ENCODE measurements at places on chromosomes 2 and 18.

DNA sequence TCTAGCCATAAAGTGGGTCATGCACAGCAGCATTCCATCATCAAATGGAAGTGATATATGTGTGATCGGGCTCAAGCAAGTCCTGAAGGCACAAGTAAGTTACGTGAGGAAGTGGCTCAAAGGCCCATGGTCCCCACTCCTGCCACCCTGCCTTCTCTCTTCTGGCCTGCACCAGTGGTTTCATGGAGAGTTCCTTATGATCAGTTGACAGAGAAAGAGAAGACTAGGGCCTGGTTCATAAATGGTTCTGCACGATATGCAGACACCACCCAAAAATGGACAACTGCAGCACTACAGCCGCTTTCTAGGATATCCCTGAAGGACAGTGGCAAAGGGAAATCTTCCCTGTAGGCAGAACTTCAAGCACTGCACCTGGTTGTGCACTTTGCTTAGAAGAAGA, 412.6 kb upstream of the SMIM21 start:
- DNase-seq, result no peak

DNA sequence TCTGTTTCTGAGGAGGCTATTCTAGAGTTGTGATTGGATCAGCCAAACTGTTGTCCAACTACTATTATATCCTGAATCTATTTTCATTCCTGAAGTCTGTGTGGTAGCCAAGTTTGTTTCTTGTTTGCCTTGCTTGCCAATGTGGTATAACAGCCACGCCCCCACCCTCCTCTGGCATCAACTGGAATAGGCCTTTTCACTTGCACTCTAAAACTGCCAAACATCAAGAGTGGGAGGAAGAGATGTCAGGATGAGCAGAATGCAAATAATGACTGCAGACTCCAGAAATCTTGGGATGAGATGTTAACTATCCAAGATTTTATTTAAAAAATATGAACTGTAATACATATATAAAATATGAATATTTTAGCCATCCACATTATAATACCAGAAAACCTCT, 246.1 kb downstream of the NRXN1 start:
- no peak for DNase-seq

- no peak for DNase-seq
These were observed 95.3 kb upstream of the GLS start for GRCh38 chr2:190785334-190785733.

GRCh38 chr2:217065695-217066405, 206.0 kb upstream of the TNP1 start:
- DNase-seq, result no peak

- peak; percentile 56 for DNase-seq
These were observed 70.5 kb upstream of the PPP1CB start for GRCh38 chr2:28681158-28681571.

- no peak for DNase-seq
These were observed 26.2 kb downstream of the TFPI start for GRCh38 chr2:187528042-187528441.

DNA sequence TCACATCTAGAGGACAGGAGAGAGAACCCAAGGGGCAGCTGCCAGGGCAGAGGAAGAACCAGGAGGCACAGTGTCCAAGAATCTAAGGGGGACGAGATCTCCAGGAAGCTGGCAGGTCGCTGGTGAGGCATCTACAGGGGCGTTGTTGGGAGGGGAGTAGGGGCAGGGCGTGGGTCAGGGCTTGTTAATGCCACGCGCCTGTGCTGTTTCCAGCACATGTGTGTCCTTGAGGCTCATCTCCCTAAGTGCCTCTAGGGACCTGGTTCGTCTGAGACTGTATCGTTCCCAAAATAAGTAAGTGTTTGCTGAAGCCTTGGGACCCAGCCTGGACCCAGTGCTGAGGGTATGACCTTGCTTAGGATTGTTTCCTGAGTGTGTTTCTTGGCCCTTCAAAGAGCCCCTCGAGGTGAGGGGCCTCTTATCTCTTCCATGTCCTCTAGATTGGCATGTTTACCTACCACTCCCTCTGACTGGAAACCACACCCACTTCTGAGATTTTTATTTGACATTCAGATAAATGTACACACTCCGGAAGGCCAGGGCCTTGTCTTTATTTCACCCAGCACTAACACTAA, 22.2 kb downstream of the HK2 start:
- no peak for DNase-seq

- no peak for DNase-seq
These were observed 189.0 kb upstream of the CTAGE1 start for GRCh38 chr18:22606563-22607283.

GRCh38 chr18:49744376-49745008, 68.8 kb downstream of the ACAA2 start:
- no peak for DNase-seq

DNA sequence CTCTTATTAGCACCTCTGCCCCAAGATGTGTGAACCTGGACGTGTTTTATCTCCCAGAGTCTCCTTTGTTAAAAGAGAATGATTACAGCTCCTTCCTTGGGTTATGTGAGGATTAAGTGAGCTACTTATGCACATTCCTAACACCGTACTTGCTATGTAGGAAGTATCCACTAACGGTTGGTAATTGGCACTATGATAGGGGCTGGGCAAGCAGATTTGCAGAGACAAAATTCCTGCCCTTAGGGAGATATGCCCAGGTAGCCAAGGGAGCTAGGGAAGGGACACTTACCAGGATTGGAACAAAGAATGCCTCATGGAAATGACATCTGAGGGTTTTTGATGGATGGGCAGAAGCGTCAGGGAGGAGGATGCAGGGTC, 11.5 kb upstream of the ALPK2 start:
- DNase-seq, result no peak

DNA sequence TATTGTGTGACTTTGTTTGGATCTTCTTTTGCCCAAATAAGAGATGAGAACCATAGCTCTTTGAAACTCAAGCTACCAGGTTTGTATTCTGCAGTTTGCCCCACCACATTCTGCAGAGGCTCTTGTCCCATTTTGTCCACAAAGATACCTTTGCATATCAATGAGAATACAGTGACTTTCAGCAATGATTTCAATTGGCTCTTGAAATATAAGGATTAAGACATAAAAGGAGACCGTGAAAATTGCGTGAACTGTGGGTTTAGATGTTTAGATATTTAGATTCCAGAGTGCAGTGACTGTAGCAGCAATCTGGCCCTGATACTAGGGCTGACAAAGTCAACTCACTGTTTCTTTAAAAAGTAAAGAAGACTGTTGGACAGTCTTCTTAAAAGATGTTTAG, 146.6 kb upstream of the SP5 start:
- no peak for DNase-seq

DNA sequence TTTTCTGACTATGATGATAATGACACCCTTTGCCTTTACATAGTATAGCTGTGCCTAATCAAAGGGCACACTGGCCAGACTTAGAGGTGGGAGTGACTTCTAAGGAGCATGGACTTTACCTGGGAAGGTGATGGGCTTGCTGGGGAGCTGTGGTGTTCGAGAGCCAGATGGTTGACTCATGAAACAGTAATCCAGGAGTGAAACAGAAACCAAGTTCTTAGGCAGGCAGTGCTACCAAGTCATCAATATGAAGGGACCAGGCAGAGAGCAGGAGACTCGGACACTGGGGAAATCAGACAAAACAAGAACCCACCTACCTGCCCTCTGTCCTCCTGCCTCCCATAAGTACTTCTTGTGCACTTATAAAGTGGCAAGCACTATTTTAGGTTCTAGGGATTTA, 430.4 kb downstream of the DLGAP1 start:
- DNase-seq, result no peak

- no peak for DNase-seq
These were observed 78.2 kb upstream of the DAPL1 start for GRCh38 chr2:158716921-158717320.

DNA sequence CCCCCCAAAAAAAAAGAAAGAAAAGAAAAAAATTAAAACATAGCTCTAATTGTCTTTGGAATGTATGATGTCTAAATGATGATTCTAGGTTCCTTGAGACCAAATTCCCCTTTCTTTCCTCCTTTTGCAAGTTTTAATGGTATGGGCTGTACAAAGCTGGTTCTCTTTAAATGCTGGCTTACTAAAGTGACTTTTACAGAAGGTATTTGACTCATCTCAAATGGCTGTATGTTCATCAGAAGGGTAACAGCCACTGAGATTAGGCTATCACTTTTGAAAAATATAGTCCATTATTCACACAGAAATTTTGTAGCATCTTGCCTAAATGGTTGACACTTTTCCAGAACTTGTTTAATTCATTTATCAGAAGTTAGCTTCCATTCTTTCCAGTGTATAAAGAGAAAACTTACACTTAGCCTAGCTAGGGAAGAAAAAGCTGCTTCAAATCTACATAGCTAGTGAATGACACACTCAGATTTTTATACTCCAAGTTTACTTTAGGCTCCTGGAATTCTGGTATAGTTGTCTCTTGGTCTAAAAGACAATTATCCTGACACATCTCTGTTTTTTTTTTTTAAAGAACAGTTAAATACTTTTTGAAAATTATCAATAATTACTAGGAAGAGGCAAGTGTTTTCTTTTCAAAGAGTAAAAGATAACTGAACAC, 622.6 kb downstream of the LRP1B start:
- DNase-seq, result no peak

GRCh38 chr2:234670052-234670451, 173.2 kb upstream of the ARL4C start:
- no peak for DNase-seq

DNA sequence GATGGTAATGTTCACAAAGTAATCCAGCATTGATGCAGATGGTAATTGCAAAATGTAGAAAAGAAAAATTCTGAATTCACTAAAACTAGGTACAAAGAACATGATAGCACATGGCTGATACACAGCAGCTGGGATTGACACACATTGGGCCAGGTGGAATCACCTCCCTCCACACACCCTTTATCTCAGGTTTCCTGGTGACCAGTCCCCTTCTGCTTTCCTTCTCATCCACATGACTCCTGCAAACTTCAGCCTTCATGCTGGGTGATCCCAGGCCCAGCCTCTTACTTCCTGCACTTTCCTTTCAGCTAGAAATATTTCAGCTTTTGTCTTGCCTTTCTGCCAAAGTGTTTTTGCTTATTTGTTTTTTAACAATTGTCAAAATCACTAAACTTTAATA, 246.9 kb downstream of the LNPK start:
- no peak for DNase-seq

DNA sequence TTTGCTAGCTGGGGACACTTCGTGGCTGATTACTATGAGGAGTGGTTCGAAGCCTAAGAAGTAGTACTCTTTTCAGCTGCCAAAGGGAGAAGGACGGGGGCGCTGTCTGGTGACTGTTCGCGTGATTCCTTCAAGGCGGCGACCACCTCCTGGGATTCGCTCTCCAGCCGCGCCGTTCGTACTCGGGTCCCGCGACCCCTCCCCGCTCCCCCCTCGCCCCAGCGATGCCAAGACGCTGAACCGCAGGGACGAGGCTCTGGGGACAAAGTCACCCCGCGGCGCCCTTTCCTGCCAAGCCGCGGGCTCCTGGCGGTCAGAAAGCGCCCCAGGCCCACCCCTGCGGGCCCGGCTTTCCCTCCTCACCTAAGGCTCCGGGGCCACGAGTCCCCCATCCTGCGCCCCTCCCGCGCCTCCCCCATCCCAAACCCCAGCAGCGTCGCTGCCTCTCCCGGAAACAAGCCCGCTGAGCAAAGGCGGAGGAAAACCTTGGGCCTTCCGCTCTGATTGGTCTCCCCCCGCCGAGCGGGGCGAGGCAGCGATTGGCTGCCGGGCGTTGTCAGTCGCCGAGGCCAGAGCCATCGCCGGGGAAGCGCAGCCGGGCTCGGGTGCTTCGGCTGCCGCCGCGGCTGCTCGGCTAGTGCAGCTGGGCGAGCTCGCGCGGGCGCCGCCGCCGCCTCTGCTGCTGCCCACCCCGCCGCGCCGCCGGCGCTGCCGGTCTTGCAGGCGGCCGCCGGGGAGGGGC, 404.3 kb downstream of the XIRP2 start:
- peak; percentile 34 for DNase-seq

DNA sequence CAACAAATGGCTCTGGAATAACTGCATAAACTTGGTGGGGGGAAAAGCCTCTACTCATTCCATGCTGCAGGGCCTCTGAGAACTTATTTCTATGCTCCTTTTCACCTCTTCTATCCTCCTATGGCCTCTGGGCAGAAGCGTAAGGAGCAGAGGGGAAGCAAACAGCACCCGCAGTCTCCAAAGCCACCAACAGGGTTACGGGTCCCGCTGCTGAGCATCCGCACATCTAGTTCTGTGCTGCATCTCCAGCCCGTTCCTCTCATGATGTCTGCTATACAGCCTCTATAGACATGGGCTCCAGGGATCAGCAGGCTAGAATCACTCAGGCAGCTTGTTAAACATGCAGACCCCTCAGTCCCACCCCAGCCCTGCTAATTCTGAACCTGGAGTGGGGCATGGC, 25.9 kb downstream of the PSTPIP2 start:
- no peak for DNase-seq

Data from stimulated activated CD4-positive, alpha-beta T cell treated with anti-CD3 and anti-CD28 coated beads, Interleukin-12 subunit alpha, Interleukin-12 subunit beta, amount 100 ng/mL, for 24 hours (primary cell).